ENCODE measurements at places on chromosomes 2 and 18.

DNA sequence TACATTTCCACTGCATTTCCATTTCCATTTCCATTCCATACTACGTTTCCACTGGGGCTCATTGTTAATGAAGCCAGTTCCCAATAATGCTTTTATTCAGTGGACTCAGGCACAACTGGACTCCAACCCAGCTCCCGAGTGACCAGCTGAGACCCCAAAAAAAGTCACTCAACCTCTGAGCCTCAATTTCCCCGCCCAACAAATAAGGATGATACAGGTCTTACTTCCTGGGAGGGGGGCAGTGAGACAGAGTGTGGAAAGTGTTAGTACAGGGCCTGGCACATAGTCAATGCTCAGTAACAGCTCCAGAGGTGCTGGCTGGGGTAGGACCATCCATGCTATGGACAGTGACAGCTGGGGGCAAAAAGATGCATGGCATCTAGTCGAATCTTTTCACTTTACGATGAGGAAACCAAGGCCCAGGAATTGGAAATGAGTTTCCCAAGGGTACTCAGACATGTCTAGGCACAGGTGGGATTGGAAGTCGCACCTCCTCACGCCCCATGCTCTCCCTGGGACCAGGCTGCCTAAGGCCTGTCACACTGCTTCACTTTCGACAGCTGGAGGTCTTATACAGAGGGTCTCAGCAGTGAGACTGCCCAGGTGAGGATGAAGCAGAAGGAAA is 226.5 kb downstream of the ANAPC1 start:
- no peak for DNase-seq

- DNase-seq = peak; percentile 33
Observed at GRCh38 chr2:24881623-24882022, 38.4 kb downstream of the ADCY3 start.

GRCh38 chr18:13726232-13726971 is at the start of the genes FAM210A and RNMT:
Gene FAM210A (minus strand): TSS chr18:13726558. CDS start chr18:13682077, 44,481 bp downstream.
Gene RNMT (plus strand): TSS chr18:13726673. CDS start chr18:13731518, 4,845 bp downstream.
- DNase-seq = peak; percentile 87

- no peak for DNase-seq
Observed at GRCh38 chr2:223000872-223001796, 50.9 kb upstream of the KCNE4 start.

GRCh38 chr2:196242131-196242620 is 70.8 kb upstream of the STK17B start:
- DNase-seq = no peak

GRCh38 chr2:156476850-156477206 is 40.6 kb downstream of the GPD2 start:
- DNase-seq = no peak

- no peak for DNase-seq
Observed at GRCh38 chr2:40448476-40449079, 3.3 kb downstream of the SLC8A1 start.
